ENCODE measurements at places on chromosomes 16 and 17.

DNA sequence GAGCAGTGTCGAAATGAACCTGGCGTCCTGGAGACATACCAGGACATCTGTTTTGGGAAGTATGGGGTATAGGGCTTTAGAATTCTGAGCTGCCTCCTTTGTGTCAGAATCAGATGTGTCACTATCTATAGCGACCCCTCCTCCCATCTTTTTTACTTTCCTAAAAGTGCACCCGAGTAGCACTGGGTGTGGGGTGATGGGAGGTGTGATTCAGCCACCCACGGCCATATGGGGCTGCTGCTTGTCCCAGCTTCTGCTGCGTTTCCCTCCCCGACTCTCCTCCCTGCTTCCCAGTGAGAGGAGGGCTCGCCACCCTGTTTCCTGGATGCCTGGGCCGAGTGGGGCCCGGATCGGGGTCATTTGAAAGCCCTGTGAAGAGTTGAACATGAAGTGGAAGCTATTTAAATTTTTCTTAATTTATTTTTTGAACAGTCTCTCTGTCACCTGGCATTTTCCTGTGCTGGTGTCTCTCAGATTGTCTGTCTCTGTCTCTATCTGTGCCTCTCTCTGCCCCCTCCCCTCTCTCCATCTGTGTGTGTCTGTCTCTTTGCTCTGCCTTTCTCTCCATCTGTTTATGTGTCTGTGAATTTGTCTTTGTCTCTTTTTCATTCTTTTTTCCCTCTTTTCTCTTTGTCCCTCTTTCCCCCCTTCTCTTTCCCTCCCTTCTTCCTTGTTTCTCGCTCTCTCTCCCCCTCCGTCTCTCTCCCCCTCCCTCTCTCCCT, 638.8 kb upstream of the EEF2KMT start:
- no peak for DNase-seq

DNA sequence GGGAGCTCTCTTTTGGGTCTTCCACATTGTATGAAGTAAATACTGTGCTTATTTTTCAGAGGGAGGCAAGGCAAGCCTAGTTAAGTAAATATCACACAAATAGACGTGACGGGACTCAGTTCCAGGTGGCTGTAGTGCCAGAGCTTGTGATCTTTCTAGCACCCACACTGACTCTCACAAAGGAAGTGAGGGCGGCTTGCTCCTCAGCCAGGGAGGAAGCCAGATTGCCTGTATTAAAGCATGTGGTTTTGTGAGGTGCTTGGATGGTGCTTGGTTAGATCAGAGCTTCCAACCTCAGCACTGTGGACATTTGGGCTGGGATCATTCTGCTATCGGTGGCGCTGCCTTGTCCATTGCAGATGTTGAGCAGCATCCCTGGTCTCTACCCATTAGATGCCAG, 80.1 kb downstream of the VAT1L start:
- no peak for DNase-seq

- DNase-seq, result peak; percentile 67
Measured at GRCh38 chr16:75250809-75251279, 580 bp downstream of the BCAR1 start.

GRCh38 chr16:84074721-84075120, 32.1 kb upstream of the SLC38A8 start:
- DNase-seq, result no peak

DNA sequence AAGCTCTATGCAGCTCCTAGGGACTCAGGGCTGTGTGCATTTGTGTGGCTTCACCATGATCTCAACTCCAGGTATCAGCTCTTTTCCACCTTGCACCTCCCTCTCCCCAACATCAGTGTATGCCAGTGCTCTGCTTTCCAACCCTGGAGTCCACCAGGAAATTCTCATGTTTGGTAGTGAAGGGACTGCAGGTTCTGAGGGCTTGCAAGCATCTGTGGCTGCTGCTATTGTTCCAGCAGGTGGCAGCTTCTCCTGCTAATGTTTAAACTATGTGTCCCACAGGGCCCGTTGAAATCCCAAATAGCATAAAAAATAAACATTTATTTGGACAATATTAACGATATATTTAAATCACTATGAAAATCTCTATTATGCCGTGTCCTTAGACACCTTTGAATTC, 82.0 kb downstream of the RGS9 start:
- no peak for DNase-seq

GRCh38 chr17:45009676-45010467, 41.6 kb downstream of the DCAKD start:
- DNase-seq, result no peak

- no peak for DNase-seq
Measured at GRCh38 chr17:43874293-43874692, 27.3 kb downstream of the CD300LG start.

DNA sequence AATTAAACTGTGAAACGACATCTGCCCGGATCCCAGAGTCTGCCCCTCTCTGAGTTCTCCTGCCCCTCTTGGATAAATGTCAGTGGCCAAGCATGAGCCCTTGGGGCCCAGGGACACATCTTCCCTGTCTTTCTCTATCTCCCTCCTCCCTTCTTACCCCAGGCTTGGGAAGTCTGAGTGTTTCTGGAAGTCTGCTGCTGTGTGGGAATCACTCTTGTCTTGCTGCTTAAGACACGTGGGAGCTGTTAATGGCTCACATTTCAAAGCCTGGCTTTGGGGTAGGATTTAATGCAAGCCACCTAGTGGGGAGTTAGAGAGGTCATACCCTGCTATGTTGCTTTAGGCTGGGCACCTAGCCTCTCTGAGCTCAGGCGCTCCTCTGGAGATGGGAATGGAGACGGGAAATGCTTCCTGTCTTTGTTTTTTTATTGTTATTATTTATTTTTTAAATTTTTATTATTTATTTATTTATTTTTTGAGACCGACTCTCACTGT, 218.5 kb upstream of the CIBAR2 start:
- no peak for DNase-seq

- no peak for DNase-seq
Measured at GRCh38 chr16:74923766-74924460, 61.0 kb downstream of the WDR59 start.

- no peak for DNase-seq
Measured at GRCh38 chr16:75092777-75093176, 23.8 kb downstream of the LDHD start.

DNA sequence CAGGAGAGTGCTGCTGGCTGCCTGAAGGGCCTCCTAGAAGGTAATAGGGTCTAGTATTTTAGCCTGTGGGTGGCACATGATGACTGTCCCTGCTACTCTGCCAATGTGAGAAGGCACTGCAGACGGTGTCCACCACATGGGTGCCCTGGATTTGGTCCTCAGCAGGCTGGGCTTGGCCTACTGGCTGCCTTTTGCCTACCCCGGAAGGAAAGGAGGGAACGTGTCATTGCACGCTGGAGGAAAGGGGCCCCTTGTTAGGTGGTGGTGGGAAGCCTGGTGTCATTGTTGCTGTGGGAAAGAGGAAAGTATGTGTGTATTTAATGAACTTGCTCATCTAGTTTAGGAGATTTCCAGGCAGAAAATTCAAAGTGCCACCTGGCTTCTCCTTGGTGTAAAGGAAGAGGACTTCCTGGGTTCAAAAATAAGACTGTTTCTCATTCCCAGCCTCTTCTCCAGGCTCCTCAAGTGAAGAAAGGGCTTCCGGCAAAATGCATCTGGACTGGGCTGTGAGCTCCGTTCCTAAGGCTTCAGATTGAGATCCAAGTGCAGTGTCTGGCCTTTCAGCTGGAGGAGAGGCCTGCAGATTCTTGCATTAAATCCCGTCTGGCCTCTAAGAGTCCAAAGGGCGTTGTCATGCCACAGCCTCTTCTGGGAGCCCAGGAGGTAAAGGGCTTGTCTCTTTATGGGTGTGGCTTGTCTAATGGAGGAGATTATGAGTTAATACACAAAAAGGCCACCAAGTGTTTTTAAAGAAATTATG, 55.1 kb downstream of the RPTOR start:
- DNase-seq, result no peak

DNA sequence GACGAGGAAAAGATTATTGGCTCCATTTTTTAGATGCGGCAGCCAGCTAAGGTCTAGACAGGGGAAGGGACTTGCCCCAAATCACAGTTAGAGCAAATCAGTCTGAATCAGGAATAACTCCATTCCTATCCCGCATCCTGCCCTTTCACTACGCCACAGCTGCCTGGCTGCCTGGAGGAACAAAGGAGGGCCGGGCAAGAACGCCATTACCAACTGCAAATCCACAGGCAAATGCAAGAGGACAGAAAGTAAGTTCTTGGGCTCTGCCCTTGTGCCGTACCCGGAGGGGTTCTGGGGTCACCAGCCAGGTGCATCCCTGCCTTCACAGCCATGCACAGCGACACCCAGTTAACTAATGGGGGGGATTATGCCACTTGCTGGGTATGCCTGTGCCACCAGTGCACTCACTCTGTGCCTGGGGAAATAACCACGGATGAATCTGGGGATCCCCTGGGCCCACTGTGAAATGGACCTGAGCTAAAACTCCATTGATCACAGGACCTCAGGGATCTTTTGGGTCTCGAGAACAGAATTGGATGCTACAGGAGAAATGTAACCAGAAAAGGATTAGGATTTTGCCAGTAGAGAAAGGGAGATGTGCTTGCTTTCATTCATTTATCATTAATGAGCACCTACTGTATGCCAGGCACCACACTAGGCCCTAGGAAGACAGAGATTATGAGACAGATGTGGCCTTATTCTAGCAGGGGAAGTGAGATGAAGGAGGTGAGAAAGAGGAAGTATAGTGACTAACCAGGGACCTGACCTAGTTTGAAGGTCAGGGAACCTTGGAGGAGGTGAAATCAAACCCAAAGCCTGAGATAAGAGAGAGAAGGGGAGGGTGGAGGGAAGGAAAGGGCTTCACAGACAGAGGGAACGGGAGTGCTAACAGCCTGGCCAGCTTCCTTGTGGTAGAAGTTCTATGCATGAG, 17.7 kb downstream of the BCL7C start:
- DNase-seq, result peak; percentile 35

GRCh38 chr17:77594416-77595209, 363.9 kb upstream of the TNRC6C start:
- DNase-seq, result no peak

DNA sequence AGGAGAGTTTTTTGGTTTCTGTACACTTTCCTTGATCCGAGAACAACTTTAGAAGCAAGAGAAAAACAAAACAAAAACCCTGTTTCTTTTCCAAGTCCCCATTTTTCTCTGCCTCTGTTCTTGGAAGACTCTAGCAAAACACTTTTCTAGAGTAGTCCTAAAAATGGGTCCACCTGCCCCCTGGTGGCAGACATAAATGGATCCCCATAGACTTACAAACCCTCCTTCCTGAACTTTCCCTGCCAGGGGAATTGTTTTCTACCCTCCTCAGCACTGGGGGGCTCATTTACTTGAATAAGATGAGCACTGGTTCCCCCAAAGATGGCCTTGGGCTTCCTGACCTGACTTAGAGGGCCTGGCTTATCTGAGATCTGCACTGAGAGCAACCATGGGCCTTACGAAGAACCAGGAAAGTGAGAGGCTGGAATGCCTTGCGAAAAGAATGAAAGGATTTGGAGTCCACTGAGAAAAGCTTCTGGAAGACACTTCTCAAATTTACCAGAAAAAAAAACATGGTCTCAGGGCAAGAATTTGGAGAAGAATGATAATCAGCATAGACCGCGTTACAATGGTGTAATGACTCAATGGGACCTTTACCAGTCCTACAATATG, 48.0 kb upstream of the CDYL2 start:
- peak; percentile 31 for DNase-seq

DNA sequence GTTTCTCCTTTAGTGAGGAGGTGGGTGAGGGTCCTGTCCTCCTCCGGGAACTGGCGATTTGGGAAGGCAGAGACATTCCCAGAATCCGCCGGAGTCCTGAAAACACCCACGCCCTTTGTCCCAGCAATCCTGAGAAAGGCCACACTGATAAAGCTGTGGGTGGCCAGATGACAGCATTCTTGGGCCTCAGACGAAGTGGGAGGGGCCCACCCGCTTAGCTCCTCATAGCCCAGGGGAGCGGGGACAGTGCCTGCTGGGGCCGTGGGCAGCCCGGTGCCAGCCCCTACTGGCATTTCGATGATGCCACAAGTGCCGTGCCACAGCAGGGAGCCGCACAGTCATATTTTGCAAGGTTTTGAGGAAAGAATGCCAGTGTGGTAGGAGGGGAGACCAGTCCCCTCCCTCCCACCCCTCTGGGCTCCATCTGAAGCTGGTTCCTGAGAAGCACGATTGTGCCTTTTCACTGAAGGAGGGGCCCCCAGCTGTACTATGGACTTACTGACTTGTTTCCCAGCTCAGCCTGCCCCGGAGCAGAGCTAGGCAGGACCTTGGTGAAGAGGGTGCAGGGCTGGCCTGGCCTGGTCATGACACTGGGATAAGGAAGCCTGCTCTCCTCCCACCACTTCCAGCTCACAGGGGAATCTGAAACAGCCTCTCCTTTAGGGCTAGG, 20.9 kb upstream of the MPRIP start:
- DNase-seq, result no peak

- peak; percentile 47 for DNase-seq
Measured at GRCh38 chr17:61486135-61487120, 34.2 kb downstream of the TBX4 start.

DNA sequence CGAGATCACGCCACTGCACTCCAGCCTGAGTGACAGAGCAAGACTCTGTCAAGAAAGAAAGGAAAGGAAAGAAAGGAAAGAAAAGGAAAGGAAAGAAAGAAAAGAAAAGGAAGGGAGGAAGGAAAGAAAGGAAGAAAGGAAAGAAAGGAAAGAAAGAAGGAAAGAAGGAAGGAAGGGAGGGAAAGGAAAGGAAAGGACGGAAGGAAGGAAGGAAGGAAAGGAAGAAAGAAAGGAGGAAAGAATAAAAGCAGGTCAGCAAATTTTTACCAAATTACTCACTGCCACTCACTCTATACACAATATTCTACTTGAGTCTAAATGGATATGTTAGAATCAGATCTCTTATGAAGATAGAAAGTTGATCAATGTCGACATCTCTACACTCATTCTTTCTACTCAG, 49.8 kb downstream of the RND2 start:
- no peak for DNase-seq

DNA sequence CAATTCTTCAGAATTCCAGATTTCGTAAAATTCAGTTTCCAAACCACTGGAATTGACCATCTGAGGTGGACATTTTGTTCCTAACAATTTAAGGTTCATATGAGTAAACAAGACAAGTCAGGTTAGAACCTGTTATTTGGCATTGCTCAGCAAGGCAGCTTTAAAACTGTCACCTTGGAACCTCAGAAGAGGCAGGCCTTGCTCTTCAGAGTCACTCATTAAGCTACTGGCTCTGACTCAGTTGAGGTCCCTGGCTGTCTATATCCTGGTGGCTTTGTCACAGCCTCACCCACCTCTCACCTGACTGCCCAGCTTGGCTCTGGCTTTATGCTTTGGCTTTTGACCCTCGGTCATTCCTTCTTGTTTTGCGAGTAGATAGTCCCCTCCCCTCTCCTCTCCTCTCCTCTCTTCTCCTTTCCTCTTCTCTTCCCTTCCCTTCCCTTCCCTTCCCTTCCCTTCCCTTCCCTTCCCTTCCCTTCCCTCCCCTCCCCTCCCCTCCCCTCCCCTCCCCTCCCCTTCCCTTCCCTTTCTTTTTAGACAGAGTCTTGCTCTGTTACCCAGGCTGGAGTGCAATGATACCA, 238.4 kb downstream of the SHISA9 start:
- no peak for DNase-seq

GRCh38 chr16:19559242-19559910, 3.9 kb downstream of the VPS35L start:
- no peak for DNase-seq

Measured in glutamatergic neuron (in vitro differentiated cells).